ENCODE measurements at places on chromosomes 6 and 20.

- DNase-seq: no peak
Measured at GRCh38 chr6:26500102-26500501, at the start of gene BTN1A1. BTN1A1 (plus strand) TSS chr6:26500303; CDS start chr6:26501287, 984 bp downstream.

- DNase-seq: no peak
Measured at GRCh38 chr6:119237177-119237715, 112.3 kb downstream of the MAN1A1 start.

DNA sequence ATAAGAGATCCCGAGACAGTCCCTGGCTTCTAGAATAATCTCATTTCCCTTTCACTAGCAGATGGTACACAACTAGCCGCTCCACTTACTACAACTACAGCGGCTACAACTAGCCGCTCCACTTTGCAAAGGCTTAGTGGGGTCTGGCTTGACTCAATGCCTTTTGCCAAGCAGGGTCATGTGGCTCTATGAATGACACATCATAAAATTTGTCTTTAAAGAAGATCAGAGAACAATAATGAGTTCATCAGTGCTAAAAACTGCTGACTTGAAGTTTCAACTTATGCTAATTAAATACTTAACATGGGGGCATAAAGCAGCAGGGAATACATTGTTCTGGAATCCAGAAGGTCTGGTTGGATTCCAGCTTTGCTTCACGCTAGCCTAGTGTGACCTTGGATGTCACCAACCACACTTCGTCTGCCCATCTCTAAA, 2.0 kb upstream of the MICAL1 start:
- DNase-seq: no peak

- no peak for DNase-seq
Measured at GRCh38 chr20:33671573-33672288, 2.5 kb downstream of the NECAB3 start.

DNA sequence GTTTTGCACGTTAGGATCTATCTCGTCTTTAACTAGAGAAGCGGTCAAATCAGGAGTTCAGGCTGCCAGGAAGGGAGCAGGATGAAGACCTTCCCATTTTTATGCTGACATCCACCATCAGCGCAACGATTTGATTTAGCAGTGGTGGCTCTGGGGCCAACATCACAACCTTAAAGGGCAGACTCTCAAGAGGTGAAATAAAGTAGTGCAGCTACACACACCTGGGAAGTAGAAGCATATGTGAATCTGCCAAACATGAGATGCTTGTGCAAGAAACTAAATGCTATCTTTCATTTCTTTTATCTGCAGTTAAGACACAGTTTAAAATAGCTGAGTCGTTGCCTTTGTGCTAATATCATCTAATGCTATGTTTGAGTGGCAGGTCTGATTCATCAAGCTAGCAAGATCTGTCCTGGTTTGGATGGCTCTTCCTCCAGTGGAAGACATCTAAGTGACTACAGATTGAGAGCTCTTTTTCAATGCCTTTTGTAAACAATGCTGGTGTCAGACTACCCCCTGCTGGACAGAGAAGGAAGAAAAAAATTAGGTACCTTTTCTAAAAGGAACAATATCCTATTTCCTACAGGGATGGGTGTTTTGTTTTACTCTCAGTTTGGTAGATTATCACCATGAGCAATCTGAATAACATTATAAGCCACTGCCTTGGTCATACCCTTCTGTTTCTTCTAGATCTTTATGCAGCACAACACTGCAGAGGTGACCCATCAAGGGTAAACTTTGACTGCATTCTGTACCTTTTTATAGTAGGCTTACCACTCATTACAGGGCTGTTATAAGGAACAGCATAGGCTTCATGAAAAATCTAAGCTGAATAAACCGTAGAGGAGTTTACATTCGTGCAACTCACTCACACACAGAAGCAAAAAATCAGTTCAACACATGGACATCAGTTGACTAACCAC, 171.6 kb upstream of the FBXL4 start:
- no peak for DNase-seq

DNA sequence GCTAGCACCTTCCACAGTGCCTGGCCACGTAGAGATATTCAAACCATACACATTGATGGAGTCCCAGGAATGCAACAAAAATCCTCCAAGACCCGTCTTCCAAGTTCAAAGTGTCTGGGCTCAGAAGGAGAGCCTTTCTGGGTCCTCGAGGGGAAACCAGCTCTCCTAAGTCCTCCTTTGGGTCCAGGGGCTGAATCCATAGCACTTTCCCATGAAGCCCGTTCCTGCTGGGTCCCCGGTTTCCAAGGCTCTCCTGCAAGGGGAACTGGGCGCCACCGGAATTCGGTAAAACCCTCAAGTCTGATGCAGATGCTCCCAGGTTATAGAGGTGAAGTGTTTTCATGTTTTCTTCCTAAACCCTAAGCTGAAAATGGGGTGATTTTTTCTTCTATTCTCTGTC, 101.2 kb upstream of the SNX9 start:
- DNase-seq: no peak

DNA sequence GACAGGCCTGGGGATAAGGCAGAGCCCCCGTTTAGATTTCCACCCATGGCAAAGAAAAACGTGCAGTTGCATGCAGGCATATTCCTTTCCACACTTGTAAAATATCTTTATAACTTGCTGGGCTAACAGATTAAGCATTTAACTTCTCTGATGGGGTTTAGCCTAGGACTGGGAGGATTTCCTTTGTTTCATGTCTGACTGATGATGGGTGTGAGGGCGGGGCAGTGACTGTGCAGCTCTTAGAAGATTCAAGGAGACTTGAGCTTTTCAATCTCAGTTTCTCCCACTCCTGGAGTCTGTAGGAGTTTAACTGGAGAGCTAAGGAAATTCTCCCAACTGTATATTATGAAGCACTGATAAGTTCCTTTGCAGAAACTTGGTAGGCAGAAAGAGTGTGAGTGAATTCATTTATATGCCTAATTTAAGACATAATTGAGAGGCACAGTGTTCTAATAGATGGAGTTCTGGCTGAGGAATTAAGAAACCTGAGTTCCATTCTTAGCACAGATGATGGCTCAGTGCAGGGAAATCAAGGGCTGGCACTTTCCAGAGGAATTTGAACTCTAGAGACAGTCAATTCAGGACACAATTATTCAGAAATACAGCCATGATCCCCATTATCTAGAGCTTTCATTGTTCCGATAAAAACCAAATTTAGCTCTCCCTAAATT, 214.6 kb upstream of the CNR1 start:
- no peak for DNase-seq

- no peak for DNase-seq
Measured at GRCh38 chr6:8006208-8006607, 58.0 kb downstream of the BLOC1S5 start.

All from spleen (tissue), 13 donors.